ENCODE measurements at places on chromosomes 16 and 17.
A peak's percentile ranks its signal among the peaks of the same experiment; 100 is the strongest.

DNA sequence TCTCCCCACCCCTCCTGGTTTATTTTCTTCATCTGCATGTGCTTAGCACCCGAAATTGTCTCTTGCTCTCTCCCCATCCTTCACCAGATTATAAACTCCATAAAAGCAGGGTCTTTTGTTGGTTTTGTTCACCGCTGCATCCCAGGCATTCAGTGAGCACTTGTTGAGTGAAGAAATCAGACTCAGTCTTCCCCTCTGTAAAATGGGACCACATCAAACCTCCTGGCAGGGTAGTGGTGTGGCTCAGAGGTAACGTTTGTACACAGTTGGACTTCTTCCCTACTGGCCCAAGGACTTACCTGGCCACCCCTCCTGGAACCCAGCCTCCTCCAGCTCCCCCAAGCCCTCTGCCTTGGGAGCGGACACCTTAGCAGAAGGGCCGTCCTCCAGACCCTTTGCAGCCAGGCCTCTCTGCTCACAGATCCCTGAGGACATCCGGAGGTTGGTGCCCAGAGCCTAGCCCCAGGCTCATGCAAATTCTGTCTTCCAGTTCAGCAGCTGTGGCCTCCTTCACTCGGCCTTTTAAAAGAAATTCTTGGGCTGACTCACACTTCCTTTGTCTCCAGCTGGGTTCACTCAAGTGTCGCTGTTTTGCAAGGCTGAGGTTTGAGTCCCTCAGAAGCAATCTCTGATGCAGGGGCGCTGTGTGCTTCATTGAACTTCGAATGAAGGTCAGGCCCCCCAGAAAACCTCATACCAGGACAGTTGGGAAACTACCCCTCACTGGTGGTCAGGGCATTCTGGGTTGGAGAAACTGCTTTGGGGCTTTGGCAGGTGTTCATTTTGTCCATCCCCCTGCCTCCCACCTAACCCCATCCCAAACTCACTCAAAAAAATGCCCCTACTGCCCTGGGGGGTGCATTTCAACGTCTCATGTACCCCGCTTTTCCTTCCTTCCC lies 16.8 kb upstream of the RMI2 start:
- peak; percentile 89 for DNase-seq

DNA sequence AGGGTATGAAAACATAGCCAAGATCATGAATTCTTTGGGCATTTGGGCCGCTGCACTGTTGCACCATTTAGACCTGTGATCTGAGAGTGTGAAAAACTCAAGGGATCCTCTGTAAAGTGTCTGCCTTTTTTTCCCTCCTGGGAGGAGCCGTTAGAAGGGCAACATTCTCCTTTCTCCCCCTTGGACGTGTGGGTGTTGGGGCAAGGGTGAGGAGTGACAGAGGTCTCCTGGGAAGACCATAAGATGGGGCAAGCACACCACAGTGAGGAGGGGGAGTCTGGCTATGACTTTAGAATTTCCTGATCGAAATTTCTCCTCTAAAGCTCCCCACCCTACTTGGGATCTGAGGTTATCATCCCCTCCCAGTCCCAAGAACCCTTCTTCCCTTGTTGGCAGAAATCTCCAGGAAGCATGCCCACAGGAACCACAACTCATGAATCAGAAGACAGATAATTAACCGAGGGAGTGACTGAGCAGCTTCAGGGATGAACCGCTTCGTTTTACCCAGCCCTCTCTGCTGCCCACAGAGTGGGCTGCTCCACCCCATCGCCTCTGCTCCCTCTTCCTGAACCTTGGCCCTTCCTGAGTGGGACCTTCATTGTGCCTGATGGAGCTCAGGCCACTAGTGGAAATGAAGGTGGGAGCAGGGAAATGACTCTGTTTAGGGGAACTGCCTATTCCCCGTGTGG lies 4.2 kb downstream of the ITGB3 start:
- DNase-seq, result peak; percentile 53

DNA sequence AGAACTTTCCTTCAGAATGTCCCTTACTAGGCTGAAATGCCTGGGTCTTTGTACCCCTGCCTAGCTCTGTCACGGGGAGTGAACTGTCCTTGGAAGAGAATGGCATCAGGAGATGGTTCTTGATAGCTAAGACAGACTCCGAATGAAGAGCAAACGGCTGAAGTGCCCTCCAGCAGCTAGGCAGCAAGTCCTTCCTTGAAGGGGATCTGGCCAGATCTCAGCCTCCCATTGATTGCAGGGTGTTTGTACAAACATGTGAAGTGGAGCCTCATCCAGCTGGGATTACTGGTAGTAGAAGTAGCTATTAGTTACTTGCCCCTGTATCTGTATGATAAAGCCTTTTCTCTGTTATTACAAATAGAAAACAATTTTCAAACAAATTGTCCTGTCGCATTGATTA lies 30.9 kb downstream of the LRRC36 start:
- DNase-seq, result no peak

DNA sequence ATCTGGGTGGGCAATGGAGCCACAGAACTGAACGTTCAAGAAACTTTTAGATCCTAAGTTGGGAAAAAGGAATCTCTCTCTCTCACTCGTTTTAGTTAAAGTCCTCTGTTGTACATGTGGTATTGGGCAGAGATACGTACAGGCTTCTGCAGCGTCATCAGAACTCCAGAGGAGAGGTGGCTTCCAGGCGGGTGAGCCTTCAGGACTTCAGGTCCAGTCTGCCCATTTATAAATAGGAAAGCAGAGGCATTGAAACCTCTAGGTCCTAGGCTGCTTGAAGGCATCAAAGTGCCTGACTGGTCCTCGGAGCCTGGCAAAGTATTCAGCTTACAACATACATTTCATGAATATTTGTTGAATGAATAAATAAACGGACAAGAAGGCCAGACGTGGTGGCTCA lies 8.1 kb upstream of the TNFRSF13B start:
- no peak for DNase-seq

GRCh38 chr17:71232801-71233559 lies 887.8 kb upstream of the SOX9 start:
- DNase-seq, result no peak

DNA sequence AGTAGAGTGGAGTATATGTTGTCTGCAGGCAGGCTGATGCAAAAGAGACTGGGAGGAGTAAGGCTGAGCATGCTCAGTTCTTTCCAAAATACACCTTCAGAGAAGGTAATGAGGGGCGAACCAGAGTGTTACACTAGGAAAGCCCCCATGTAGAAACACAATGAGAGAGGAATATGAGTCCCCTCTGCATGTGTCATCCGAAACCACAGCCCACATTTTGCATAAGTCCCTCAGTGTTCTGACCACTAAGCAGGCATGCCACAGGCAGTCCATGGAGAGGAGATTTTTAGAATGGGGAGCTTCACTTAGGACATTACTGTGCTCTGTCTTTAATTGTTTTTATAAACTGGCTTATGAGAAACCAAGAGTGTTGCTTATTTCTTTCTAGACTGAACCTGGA lies 32.0 kb downstream of the SLC6A2 start:
- no peak for DNase-seq

DNA sequence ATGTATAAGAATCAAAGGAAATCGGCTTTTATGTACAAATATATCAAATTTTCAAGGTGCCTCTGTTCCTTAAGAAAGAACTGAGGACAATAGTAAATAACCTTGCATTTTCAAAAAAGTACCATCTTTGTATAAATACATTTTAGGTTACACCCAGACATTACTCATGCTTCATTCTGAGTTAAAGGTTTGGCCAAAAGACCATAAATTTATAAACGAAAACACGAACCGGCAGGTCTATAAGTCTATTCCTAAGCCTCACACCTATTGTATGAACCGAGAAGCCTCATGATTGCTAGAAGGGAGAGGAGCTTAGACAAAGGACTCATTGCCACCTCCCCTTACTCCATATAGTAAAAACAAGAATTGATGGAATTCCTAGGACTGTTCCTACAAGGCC lies 94.6 kb upstream of the PSMD7 start:
- no peak for DNase-seq

DNA sequence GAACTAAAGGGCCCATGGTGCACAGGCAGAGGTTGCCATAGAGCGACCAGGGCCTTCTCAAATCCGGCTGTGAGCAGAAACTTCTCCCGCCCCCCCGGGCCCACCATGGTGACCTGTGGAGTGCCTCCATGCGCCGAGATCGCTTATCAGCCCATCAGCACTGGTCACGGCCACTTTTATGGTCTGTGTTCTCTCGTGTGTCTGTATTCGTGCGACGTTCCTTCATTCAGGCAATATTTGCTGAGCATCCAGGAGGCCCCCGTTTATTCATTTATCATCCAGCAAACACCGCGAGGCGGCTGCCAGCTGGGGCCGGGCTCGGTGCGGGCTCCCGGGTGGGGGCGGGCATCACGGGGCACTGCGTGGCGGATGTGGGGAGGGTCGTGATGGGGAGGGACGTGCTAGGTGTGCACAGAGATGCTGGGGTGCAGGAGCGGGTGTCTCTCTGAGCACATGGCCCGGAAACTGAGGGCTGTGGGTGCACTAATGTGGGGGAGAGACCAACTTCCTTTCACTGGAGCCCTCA lies 88.0 kb upstream of the CBX4 start:
- no peak for DNase-seq

DNA sequence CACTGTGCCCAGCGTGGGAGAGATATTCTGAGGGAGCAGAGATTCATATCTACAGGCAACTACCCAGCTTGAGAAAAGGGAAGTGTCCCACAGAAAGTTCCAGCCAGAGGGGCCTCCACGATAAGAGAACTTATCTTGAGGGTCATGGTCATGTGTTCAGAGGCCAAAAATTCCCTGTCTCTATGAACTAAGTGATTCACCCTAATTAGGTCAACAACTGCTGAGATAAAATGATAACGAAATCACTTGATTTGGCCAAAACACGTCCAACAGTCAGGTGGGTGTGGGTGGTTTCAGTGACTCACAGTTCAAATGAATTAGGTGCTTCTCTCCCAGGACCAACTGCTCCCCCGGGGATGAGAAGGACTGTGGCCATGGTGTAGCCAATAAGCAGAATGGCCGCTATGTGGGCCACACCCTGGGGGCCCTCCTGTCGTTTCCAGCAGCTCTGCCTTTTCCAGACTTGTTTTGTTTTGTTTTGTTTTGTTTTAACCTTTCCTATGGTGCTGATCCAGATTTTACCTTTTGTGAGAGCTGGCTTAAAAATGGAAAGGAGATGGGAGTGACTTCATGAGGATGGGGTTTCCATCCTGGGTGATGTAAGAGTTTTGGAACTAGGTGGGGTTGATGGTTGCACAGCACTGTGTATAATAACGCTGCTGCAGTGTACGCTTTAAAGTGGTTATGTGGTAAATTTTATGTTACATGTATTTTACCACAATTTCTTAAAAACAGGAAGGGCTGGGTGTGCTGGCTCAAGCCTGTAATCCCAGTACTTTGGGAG lies 8.7 kb downstream of the DNAI2 start:
- no peak for DNase-seq

DNA sequence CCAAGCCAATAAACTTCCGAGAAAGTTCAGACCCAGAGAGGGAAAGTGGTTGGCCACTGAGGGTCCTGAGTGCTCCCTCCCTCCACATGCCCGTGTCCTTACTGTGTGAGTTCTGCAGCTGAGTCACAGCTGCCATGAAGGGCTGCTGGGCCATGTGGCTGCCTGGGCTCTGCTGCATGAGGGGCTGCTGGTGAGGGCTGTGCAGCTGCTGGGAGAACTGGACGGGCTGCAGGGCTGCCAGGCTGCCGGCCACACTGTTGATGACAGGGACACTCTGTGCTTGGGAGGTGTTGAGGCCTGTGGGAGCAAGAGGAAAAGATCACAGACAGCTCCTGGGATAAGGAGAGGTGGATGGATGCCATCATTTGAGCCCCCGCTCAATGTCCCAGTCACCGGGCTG lies 44.0 kb downstream of the HNF1B start:
- no peak for DNase-seq

All from AG08396 (cell line).